ENCODE measurements at places on chromosomes 3 and 15.

DNA sequence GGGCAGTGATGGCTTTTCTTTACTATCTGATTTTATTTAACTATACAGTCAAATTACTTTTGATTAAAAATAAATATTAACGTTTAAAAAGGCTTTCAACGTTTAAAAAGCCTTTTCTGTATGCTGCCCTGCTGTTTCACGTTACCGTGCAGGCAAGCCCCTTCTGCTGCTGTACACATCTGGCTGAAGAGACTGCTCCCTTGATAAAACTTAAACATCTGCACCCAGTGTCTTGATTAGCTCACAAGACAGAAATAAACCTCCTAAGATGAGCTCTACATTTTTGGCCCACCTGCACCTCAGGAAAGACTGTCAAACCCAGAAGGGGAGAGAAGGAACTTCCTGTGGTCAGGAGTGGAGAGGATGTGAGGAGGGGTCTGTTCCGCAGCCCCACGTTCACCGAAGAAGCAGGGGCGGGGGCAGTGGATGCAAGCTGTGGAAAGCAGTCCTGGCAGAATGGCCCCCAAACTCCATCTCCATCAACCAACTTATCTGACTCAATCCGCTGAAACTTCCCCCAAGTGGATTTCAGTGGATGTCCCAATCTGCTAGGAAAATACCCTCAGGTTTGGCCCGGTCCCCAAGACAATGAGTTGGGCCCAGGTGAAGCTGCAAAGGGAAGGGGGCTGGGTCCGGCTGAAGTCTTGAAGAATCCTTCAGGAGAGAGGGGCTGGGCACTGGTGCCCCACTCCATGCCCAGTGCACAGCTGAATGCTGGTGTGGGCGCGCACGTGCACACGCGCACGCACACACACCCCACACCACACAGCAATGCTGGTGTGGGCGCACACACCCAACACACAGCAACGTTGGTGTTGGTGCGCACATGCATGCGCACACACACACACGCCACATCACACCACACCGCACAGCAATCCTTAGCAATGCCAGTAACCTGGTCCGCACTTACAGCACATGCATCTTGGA lies 88.6 kb downstream of the LRIG1 start:
- DNase-seq = no peak

DNA sequence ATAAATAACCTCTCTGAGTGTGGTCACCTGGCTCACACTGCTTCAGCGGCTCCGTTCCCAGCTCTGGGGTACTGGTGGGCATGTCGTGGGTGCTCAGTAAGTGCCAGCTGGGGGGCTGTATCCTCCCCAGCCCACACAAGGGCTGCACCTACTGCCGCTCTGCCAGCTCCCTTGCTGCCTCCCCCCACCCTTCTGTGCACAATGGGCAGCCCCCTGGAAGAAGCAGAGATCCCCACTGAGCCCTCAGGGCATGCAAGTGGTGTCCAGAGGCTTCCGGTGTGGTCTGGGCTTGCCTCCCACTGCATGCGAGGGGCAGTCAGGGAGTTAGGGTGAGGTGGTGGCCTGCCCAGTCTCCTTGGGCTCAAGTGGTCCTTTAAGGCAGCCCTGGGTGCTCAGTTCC lies 58.3 kb upstream of the TRPM1 start:
- DNase-seq = no peak

DNA sequence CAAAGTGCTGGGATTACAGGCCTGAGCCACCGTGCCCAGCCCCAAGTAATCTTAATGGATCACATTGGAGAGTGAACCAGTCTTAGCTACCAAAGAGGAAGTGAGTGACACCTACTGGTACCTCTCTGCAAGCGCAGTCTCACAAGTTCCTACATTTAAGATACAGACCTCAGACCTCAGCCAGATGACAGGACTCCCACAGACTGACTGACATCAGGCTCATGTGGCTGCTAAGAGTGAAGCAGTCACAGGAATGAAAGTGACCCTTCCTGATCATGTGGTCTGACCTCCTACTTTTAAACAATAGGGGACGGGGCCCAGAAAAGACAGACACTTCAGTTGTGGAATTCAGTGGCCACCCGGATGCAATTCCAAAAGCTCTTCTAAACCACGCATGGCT lies 36.3 kb upstream of the GNB5 start:
- DNase-seq = peak; percentile 82

DNA sequence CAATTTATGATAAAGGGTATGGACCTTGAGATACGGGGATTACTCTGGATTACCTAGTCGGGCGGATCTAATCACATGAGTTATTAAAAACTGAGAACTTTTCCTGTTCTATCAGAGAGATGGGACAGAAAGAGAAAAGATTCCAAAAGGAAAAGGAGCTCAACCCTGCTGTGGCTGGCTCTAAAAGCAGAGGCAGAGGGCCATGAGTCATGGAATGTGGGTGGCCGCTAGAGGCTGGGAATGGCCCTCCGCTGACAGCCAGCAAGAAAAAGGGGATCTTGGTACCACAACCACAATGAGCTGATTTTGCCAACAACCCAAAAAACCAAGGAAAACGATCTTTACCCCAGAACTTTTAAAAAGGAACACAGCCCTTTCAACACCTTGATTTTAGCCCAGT lies 210.0 kb downstream of the MAGI1 start:
- peak; percentile 37 for DNase-seq

DNA sequence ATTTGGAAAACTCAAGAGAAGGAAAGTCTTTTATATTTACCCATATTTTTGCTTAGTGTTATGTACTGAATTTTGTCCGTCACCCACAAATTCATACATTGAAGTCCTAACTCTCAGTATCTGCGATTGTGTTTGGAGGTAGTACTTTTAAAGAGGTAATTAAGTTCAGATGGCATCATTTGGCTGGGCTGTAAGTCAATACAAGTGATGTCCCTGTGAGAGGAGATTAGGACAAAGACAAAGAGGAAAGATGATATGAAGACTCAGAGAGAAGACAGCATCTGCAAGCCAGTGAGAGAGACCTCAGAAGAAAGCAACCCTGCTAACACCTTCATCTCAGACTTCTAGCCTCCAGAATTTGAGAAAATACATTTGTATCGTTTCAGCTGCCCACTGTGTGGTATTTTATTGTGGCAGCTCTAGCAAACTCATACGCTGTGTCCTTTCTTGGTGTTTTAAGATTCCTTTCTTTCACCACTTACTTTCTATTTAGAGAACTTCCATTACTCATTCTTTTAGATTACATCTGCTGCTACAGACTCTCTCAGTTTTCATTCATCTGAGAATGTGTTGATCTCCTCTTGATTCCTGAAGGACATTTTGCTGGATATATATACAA lies 17.0 kb downstream of the LRCH3 start:
- no peak for DNase-seq

- no peak for DNase-seq
Measured at GRCh38 chr3:13213911-13214846, 140.9 kb upstream of the IQSEC1 start.

Data from H9 (cell line).